ENCODE measurements at places on chromosomes 2 and 18.

DNA sequence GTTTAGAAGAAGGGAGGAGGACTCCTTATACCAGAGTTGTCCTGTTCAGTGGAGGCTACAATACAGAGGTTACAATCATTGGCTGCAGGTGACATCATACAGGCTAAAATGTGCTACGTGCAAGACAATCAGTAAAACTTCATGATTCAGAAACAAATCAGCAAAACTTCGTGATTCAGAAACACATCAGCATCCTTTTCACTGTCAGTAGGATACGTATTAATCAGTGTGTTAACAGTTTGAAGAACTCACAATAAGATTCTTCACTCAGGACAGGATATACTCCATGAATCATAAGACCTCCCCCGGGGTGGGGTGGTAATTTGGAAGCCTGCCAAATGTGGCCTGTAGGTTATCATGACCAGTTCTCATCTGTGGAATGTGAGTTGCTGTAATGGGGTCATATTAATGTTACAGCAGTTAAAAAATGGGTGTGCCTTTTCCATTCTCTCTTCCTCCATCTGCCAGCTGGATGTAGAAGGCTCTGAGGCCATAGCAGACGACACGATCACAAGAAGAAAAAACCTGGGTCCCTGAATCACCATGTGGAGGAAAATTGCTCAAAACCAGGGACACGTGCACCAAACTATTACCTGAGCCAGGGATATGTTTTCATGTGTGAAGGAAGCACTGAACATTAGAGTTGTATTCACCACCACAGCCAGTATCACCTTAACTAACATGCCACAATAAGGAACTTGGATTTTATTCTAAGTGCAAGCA, 134.8 kb upstream of the CREB1 start:
- no peaks in the 10 kb centered on the region for H3K4me1 ChIP-seq
- no peaks in the 10 kb centered on the region for H3K36me3 ChIP-seq
- H3K4me3 ChIP-seq: no peak overlapping the region
- no peaks in the 10 kb centered on the region for H3K27me3 ChIP-seq

DNA sequence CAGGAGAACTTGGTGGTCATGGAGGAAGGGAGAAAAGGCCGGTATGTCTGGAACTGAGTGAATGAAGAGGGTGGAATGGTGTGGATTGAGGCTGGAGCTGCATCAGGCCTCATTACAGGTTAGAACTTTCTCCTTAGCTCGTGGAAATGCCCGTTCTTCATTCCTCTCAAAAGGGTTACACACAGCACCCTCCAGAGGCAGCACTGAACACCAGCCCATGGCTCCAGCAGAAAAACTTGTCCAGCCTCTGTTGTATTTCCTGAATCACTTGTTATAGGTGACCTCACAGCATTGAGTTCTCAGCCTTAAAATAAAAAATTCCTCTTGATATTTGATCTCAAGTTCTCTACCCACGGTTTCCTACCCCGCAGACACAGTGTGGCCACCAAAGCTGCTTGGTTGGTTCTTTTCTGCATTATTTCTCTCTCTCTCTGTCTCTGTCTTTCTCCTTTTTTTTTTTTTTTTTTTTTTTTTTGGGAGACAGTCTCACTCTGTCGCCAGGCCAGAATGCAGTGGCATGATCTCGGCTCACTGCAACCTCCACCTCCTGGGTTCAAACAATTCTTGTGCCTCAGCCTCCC, 89.6 kb downstream of the ITGB1BP1 start:
- H3K27ac ChIP-seq: no peak overlapping the region
- no peak overlapping the region for H3K4me3 ChIP-seq
- H3K36me3 ChIP-seq: no peaks in the 10 kb centered on the region
- DNase-seq: no peak
- H3K4me1 ChIP-seq: no peaks in the 10 kb centered on the region
- H3K27me3 ChIP-seq: no peaks in the 10 kb centered on the region

GRCh38 chr2:229237270-229237669, 33.8 kb downstream of the PID1 start:
- H3K36me3 ChIP-seq: no peaks in the 10 kb centered on the region
- no peaks in the 10 kb centered on the region for H3K4me1 ChIP-seq
- no peak overlapping the region for H3K4me3 ChIP-seq
- H3K27me3 ChIP-seq: no peaks in the 10 kb centered on the region
- no peak for DNase-seq

DNA sequence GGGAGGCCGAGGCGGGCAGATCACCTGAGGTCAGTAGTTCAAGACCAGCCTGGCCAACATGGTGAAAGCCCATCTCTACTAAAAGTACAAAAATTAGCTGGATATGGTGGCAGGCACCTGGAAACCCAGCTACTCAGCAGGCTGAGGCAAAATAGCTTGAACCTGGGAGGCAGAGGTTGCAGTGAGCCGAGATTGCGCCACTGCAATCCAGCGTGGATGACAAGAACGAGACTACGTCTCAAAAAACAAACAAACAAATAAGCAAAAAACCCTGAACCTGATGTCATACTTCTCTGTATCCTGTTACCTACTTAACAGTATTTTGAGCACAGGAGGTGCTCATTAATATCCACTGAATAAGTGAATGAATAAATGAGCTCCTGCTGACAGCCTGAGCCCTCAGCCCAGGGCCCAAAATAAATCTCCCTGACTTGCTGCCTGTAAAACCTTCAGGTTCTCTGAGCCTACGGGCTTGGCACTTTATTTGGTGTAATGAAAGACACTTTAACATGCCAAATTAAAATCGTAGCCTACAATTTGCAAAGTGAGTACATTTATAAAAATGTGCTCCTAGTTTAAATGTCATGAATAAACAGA, 215.1 kb downstream of the ZNF385B start:
- no peaks in the 10 kb centered on the region for H3K27me3 ChIP-seq
- H3K27ac ChIP-seq: no peak overlapping the region
- H3K4me1 ChIP-seq: no peaks in the 10 kb centered on the region
- H3K36me3 ChIP-seq: no peaks in the 10 kb centered on the region
- H3K4me3 ChIP-seq: no peak overlapping the region

GRCh38 chr2:167424803-167425755, 536.8 kb downstream of the XIRP2 start:
- no peak overlapping the region for H3K4me3 ChIP-seq
- no peaks in the 10 kb centered on the region for H3K36me3 ChIP-seq
- H3K27ac ChIP-seq: no peak overlapping the region
- no peaks in the 10 kb centered on the region for H3K4me1 ChIP-seq
- DNase-seq: no peak
- H3K27me3 ChIP-seq: no peaks in the 10 kb centered on the region

- no peaks in the 10 kb centered on the region for H3K27me3 ChIP-seq
- H3K4me1 ChIP-seq: peaks cover 62% of the 10 kb centered on the region
- H3K36me3 ChIP-seq: peaks cover 7% of the 10 kb centered on the region
- no peak overlapping the region for H3K4me3 ChIP-seq
- no peak overlapping the region for H3K27ac ChIP-seq
- no peak for DNase-seq
These were observed 22.8 kb downstream of the HPCAL1 start for GRCh38 chr2:10325278-10326145.

DNA sequence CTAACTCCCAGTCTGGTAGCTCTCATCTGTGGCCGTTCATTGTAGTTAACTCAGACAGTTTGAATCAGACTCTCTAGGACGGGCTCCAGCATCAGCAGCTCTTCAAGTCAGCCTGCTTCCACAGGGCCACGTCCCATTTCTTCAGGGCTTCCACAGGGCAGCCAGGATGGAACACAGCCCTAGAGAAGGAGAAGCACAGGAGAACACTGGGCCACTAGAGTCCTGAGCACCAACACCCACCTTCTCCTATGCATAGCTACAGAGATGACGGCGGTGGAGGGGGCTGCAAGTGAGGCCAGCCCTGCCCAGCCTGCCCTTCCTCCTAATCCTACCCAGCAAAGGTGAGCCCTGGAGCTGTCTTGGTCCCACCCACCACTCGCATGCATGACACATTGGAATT, 10.2 kb upstream of the TEX261 start:
- H3K4me1 ChIP-seq: peaks cover 12% of the 10 kb centered on the region
- H3K27ac ChIP-seq: no peak overlapping the region
- no peaks in the 10 kb centered on the region for H3K36me3 ChIP-seq

GRCh38 chr2:47043891-47044239, 111.2 kb downstream of the STPG4 start:
- no peak overlapping the region for H3K27ac ChIP-seq
- no peaks in the 10 kb centered on the region for H3K4me1 ChIP-seq
- H3K36me3 ChIP-seq: peaks cover 45% of the 10 kb centered on the region
- no peaks in the 10 kb centered on the region for H3K27me3 ChIP-seq

- no peaks in the 10 kb centered on the region for H3K27me3 ChIP-seq
- H3K27ac ChIP-seq: peak overlapping the region; percentile 92
- peaks cover 3% of the 10 kb centered on the region for H3K36me3 ChIP-seq
These were observed 2.2 kb downstream of the STAMBP start for GRCh38 chr2:73830871-73831401.

DNA sequence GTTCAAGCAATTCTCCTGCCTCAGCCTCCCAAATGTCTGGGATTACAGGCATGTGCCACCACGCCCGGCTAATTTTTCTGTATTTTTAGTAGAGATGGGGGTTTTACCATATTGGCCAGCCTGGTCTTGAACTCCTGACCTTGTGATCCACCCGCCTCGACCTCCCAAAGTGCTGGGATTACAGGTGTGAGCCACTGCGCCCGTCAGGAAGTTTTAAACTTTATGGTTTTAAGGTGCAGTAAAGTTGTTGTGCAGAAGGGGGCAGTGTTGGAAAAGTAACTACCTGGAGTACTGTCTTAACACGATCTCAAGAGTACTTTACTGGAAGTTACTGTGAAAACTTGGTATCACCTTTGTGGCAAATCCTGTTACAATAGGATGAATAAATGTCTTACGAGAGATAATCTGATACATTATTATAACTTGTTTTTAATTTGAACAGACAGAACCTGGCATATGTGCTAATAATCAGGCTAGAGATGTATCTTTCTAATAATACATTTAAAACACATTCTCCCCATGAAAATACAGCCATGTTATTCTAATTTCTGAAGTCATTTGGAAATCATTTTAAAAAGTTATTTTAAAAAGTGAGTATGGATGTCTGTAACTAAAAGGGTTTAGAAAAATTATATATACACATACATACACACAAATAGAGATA, 10.8 kb downstream of the SPDYA start:
- no peaks in the 10 kb centered on the region for H3K4me1 ChIP-seq
- H3K27me3 ChIP-seq: no peaks in the 10 kb centered on the region
- peak; percentile 65 for DNase-seq
- H3K4me3 ChIP-seq: no peak overlapping the region
- H3K36me3 ChIP-seq: no peaks in the 10 kb centered on the region

- no peaks in the 10 kb centered on the region for H3K36me3 ChIP-seq
- no peak for DNase-seq
- H3K27me3 ChIP-seq: no peaks in the 10 kb centered on the region
- no peak overlapping the region for H3K4me3 ChIP-seq
- H3K4me1 ChIP-seq: no peaks in the 10 kb centered on the region
- H3K27ac ChIP-seq: no peak overlapping the region
These were observed 558.2 kb upstream of the LINC00305 start for GRCh38 chr18:64707052-64707451.

GRCh38 chr18:39846265-39846664, 2108.8 kb upstream of the PIK3C3 start:
- no peak overlapping the region for H3K27ac ChIP-seq
- no peaks in the 10 kb centered on the region for H3K36me3 ChIP-seq
- no peak for DNase-seq

DNA sequence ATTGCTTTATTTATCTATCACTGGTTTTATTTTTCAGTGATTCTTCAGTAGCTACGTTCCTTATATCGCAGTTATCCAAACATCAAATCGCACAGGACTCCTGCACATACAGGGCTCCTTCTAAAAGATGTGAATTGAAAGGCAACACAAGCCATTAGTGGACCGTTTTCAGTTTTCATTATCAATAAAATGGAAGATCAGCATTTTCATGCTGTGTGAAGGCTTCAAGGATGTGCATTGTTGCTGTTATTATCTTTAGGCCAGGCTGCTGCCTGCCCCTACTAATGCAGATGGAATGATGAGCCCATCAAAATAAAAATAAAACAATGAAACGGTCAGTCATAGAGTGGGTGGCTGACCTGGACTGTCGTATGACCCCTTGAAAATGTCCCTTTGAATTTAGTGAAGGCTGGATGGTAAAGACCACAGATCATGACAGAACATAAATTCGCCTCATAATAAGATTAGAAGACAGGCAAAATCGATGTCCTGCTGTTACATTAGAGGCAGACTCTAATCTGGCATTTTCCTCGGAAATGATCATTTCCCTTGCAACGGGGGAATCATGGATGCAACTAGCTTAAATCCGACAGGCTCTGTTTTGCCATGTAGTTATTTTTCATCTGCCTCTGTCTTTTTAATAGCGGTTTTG, 32.9 kb downstream of the ITGB6 start:
- H3K27me3 ChIP-seq: no peaks in the 10 kb centered on the region
- no peak for DNase-seq
- H3K4me1 ChIP-seq: no peaks in the 10 kb centered on the region
- no peak overlapping the region for H3K4me3 ChIP-seq
- H3K36me3 ChIP-seq: no peaks in the 10 kb centered on the region

GRCh38 chr2:221635949-221636348, 63.8 kb upstream of the EPHA4 start:
- H3K36me3 ChIP-seq: no peaks in the 10 kb centered on the region
- no peak for DNase-seq
- H3K27ac ChIP-seq: no peak overlapping the region
- no peaks in the 10 kb centered on the region for H3K27me3 ChIP-seq
- no peaks in the 10 kb centered on the region for H3K4me1 ChIP-seq

DNA sequence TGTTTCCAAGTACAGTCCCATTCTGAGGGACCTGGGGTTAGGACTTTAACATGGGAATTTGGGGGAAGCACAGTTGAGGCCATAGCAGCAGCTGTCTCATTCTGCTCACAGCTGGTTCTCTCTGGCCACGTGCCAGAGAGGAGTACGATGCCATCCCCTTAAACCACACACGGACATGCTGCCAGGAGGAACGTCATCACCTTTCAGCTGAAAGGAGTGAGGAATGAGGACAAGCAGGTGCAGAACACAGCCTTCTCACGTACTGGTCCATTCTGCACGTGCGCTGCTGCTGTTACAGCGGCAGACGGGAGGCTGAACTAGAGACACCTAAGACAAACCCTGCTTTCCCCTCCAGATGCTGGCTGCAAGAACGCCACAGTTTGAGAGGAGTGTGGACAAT, 33.5 kb downstream of the ODC1 start:
- H3K27me3 ChIP-seq: no peaks in the 10 kb centered on the region
- DNase-seq: no peak
- H3K36me3 ChIP-seq: peaks cover 17% of the 10 kb centered on the region
- H3K27ac ChIP-seq: no peak overlapping the region
- no peak overlapping the region for H3K4me3 ChIP-seq
- H3K4me1 ChIP-seq: no peaks in the 10 kb centered on the region

GRCh38 chr2:163466331-163467250, 269.2 kb downstream of the FIGN start:
- H3K4me1 ChIP-seq: no peaks in the 10 kb centered on the region
- no peak for DNase-seq
- H3K27me3 ChIP-seq: no peaks in the 10 kb centered on the region

- no peaks in the 10 kb centered on the region for H3K4me1 ChIP-seq
- H3K36me3 ChIP-seq: no peaks in the 10 kb centered on the region
- H3K4me3 ChIP-seq: no peak overlapping the region
- H3K27me3 ChIP-seq: no peaks in the 10 kb centered on the region
These were observed 103.2 kb downstream of the TCF4 start for GRCh38 chr18:55484773-55485172.

GRCh38 chr2:72992734-72993102, 75.4 kb downstream of the EMX1 start:
- H3K27ac ChIP-seq: no peak overlapping the region
- no peaks in the 10 kb centered on the region for H3K4me1 ChIP-seq
- no peak for DNase-seq
- H3K27me3 ChIP-seq: no peaks in the 10 kb centered on the region
- no peaks in the 10 kb centered on the region for H3K36me3 ChIP-seq

- H3K27ac ChIP-seq: no peak overlapping the region
- no peaks in the 10 kb centered on the region for H3K4me1 ChIP-seq
- H3K4me3 ChIP-seq: no peak overlapping the region
- no peaks in the 10 kb centered on the region for H3K27me3 ChIP-seq
- H3K36me3 ChIP-seq: no peaks in the 10 kb centered on the region
These were observed 24.4 kb downstream of the MLPH start for GRCh38 chr2:237511433-237511832.
